ENCODE measurements at places on chromosomes 12 and 14. TPM values are rescaled to one million over a fixed set of nuclear protein-coding genes. Genes with fewer than 3 reads are reported as not detected.
A peak's percentile ranks its signal among the peaks of the same experiment; 100 is the strongest.

DNA sequence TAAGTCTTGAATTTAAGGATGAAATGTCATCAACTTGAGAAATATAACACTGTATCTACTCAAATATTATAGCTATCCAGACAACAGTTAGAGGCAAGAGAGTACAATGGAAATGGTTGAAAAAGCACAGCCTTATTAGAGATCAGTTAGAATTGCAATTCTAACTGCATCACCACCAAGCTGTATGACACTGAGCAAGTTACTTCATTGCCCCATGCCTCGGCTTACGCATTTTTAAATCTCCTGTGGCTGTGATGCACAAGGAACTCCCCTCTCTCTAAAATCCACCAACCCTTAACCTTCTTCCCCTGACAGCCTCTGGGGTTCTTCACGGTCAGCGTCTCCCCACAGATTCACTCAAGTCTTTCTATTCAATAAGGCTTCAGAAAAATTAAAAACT, 75.1 kb downstream of the MED13L start:
- no peak overlapping the region for H3K4me3 ChIP-seq
- peaks cover 72% of the 10 kb centered on the region for H3K4me1 ChIP-seq
- no peaks in the 10 kb centered on the region for H3K27me3 ChIP-seq
- peak overlapping the region; percentile 70 for H3K27ac ChIP-seq
- H3K36me3 ChIP-seq: peaks cover 3% of the 10 kb centered on the region

CCND2 gene
- 12.6 TPM for total RNA-seq

DNA sequence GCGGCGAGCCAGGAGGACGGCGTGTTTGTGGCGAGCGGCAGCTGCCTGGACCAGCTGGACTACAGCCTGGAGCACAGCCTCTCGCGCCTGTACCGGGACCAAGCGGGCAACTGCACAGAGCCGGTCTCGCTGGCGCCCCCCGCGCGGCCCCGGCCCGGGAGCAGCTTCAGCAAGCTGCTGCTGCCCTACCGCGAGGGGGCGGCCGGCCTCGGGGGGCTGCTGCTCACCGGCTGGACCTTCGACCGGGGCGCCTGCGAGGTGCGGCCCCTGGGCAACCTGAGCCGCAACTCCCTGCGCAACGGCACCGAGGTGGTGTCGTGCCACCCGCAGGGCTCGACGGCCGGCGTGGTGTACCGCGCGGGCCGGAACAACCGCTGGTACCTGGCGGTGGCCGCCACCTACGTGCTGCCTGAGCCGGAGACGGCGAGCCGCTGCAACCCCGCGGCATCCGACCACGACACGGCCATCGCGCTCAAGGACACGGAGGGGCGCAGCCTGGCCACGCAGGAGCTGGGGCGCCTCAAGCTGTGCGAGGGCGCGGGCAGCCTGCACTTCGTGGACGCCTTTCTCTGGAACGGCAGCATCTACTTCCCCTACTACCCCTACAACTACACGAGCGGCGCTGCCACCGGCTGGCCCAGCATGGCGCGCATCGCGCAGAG, 873 bp downstream of the PLXNC1 start:
- H3K36me3 ChIP-seq: no peaks in the 10 kb centered on the region
- DNase-seq: no peak
- H3K4me3 ChIP-seq: peak overlapping the region; percentile 68
- no peak overlapping the region for H3K27ac ChIP-seq
- H3K27me3 ChIP-seq: peaks cover 75% of the 10 kb centered on the region

KRT72 gene
- not detected for total RNA-seq

NEUROD4 gene
- total RNA-seq: not detected

RAD52 gene
- 17.8 TPM for total RNA-seq

DNA sequence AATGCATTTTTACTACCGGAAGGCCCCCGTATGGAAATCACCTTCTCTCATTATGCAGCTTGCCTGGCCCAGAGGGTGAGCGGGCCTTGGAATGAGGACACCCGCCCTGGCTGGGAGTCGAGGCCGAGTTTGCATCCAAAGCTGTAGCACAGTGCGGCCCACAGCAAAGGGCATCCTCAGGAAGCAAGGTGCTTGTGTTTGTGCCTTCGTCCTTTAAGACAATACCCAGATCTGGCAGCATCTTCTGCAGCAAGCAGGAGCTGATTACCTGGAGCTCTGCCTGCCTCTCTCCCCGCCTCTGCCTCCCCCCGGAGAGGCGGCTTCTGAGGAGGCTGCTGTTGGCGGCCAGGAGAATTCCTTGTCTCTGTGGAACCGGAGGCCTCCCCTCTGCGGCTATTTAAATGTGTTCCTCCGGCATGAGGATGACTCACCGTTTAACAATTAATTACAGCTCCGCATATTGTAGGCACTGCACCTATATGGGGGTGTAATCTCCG, 145.3 kb downstream of the CACNA1C start:
- DNase-seq: no peak
- peaks cover 2% of the 10 kb centered on the region for H3K36me3 ChIP-seq

DNA sequence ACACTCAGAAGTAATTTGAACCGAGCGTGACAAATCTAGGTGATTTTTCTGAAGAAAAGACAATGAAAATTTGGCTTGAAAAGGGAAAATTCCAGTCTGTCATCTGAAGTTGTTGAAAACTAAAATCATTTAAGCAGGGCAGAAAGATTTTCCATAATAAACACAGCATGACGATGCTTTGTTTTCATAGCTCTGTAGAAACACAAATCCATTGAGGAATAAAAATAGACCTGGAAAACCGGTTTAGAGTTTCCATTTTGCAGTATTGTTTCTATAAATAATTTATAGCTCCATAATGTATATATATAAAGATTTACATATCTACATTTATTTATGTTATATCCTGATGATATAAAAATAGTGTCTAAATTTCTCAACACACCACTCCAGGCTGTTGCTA, 1918.5 kb upstream of the FLRT2 start:
- H3K27me3 ChIP-seq: no peaks in the 10 kb centered on the region
- H3K4me1 ChIP-seq: peaks cover 16% of the 10 kb centered on the region
- H3K27ac ChIP-seq: peak overlapping the region; percentile 32
- no peak for DNase-seq

DNA sequence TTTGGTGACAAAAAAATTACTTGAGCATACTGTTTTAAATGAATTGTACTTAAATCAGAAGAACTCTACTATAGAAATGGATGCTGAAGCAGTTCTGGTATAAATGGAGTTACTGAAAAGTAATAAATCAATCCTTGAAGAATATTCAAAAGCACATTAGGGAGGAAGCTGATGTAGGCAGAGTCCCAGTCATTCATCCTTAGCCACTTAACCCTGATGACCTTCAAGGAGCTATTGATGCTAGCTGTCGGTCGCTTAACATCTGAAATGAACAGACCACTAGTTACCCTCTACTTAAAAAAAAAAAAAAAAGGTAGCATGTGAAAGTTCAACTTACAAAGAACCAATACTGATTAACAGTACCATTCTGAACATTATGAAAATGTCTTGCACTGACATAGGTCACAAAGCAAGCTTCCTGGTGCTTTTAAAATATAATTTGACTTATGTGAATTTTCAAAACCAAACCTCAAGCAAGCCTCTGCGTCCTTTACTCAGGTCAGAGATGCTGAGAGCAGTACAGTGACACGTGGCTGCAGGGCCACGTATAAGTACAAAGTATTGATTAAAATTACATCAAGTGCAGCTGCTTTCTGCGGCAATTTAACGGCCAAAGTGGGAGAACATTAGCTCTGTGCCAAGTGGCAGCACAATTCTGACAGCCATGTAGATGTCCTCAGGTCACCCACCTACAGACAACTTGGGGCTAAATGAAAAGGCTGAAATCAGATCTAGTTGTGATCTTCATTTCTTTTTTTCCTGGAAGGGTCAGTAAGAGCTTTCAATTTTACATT, 18.1 kb downstream of the PPM1H start:
- no peaks in the 10 kb centered on the region for H3K27me3 ChIP-seq
- H3K27ac ChIP-seq: no peak overlapping the region

RECQL gene
- total RNA-seq: 40.7 TPM

GRCh38 chr12:112170376-112170775, 45.0 kb downstream of the TRAFD1 start:
- no peak overlapping the region for H3K4me3 ChIP-seq
- peaks cover 17% of the 10 kb centered on the region for H3K36me3 ChIP-seq
- H3K27ac ChIP-seq: peak overlapping the region; percentile 35
- no peak for DNase-seq
- peaks cover 4% of the 10 kb centered on the region for H3K4me1 ChIP-seq

All from osteocyte (in vitro differentiated cells).